ENCODE measurements at places on chromosomes 3 and 15.

GRCh38 chr15:75023872-75024636 is 664 bp downstream of the PPCDC start:
- no peak for DNase-seq

DNA sequence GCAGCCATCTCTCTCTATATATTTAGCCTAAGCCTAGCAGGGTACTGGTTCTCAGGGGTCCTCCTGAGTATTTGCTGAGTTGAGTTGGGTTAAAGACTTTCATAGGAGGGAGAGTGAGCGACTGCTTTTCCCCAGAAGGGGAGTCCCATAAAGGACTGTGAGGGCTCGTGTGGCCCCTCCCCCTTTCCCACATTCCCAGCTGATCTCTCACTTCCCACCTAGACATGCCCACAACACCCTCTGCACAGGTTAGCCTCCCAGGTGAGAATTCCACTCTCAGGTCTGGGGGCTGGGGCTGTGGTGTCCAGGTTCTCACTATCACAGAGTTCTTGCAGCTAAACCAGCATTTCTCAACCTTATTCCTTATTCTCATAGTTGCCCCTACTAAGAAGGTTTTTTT is 15.8 kb downstream of the EPHB1 start:
- no peak for DNase-seq

- DNase-seq = no peak
Observed at GRCh38 chr15:91941871-91942658, 88.6 kb downstream of the SLCO3A1 start.

GRCh38 chr15:66066481-66066880 is 187.1 kb downstream of the MEGF11 start:
- DNase-seq = no peak

GRCh38 chr3:152760024-152760563 is 74.8 kb upstream of the P2RY1 start:
- no peak for DNase-seq

- no peak for DNase-seq
Observed at GRCh38 chr3:186946756-186947375, 16.5 kb downstream of the ST6GAL1 start.

DNA sequence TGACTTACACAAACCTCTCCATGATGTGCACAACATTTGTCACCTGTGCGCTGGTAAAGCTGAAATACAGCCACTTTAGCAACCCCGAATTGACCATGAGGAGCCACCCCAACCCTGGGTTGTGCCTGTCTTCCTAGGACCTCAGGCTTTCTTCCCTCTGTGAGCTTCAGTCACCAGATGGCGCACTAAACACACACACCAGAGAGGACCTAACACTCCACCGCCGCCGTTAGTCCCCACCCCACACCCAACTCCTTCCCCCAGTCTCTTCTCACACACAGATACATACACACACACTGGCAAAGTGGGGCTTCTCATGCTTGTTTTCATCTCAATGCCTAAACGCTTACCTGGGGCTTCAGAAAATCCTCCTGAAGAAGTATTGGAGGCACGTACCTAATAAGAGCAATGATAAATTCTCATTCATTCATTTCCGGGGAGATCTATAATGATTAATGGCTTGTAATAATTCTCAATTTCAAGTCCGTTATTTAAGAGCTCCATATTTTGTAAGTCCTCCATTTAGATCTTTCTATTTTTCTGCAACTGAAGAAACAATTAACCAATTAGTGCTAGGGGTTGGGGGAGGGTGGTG is 2.1 kb upstream of the CCDC80 start:
- peak; percentile 77 for DNase-seq

DNA sequence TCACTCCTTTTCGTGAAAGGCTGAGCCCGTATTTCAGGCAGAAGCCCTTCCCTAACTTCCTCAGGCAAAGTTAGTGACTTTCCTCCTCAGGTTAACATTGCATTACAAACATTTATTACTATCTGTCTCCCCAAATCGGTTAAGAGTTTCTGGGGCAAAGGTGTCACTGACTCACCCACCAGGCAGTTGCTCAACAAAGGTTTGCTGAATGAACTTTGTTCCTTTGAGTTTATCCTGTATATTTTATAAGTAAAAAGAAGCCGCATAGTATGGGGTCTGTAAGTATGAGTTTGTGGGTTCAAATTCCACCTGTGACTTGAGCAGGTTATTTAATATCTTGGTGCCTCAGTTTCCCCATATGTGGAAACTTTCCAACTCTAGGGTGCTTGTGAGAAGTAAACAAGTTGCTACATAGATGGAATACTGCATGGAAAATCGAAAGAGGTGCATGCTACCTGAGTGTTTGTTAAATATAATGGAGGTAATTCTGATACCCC is 177.7 kb downstream of the THRB start:
- no peak for DNase-seq

DNA sequence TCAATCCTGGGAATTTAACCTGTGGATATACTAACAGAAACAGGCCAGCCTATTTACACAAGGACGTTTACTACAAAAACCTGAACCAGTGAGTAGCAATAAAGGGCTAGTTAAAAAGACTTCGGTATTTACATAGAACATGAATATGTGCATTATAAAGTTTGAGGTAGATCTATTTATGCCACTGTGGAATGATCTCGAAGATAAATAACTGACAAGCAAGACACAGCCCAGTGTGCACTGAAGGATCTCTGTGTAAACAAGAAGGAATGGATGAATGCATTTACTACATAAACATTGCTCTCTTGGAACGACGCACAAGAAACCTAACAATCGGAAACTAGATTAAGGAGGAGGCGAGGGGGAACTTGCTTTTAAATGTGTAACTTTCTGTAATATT is 132.0 kb upstream of the NSMCE3 start:
- no peak for DNase-seq

- DNase-seq = no peak
Observed at GRCh38 chr15:83892498-83892897, 238.6 kb downstream of the ADAMTSL3 start.
